ENCODE measurements at places on chromosomes 3 and 15. TPM values are rescaled to one million over a fixed set of nuclear protein-coding genes. Genes with fewer than 3 reads are reported as not detected.

The FOXB1 gene
- total RNA-seq, result not detected

The IL1RAP gene
- total RNA-seq, result 21.0 TPM

The CHD2 gene
- 159 TPM for total RNA-seq

The MB21D2 gene
- total RNA-seq, result 13.4 TPM

The EHHADH gene
- 7.6 TPM for total RNA-seq

The POTEB2 gene
- not detected for total RNA-seq

The NEK10 gene
- total RNA-seq, result 3.3 TPM

The CATSPER2 gene
- total RNA-seq, result 7.7 TPM

The BCL6 gene
- total RNA-seq, result 21.3 TPM

The RPL35A gene
- 1,216 TPM for total RNA-seq

The ZBBX gene
- total RNA-seq, result 3.4 TPM

- no peak overlapping the region for H3K27ac ChIP-seq
- no peak for DNase-seq
- H3K4me3 ChIP-seq, result no peak overlapping the region
- H3K36me3 ChIP-seq, result no peaks in the 10 kb centered on the region
- H3K27me3 ChIP-seq, result peaks cover 13% of the 10 kb centered on the region
- H3K4me1 ChIP-seq, result peaks cover 18% of the 10 kb centered on the region
Observed at GRCh38 chr15:35843498-35843897, 297.5 kb upstream of the DPH6 start.

- H3K27ac ChIP-seq, result peak overlapping the region; percentile 43
- peaks cover 43% of the 10 kb centered on the region for H3K4me1 ChIP-seq
- H3K27me3 ChIP-seq, result no peaks in the 10 kb centered on the region
- no peak for DNase-seq
- H3K4me3 ChIP-seq, result no peak overlapping the region
Observed at GRCh38 chr3:99954914-99955644, 137.4 kb downstream of the CMSS1 start.

GRCh38 chr15:74488776-74489175, 27.8 kb upstream of the UBL7 start:
- no peaks in the 10 kb centered on the region for H3K27me3 ChIP-seq
- H3K27ac ChIP-seq, result no peak overlapping the region
- peaks cover 2% of the 10 kb centered on the region for H3K4me1 ChIP-seq
- H3K36me3 ChIP-seq, result peaks cover 3% of the 10 kb centered on the region
- DNase-seq, result no peak

GRCh38 chr3:177026505-177027277, 170.6 kb downstream of the TBL1XR1 start:
- peaks cover 8% of the 10 kb centered on the region for H3K4me1 ChIP-seq
- H3K27ac ChIP-seq, result peak overlapping the region; percentile 79
- no peak overlapping the region for H3K4me3 ChIP-seq

DNA sequence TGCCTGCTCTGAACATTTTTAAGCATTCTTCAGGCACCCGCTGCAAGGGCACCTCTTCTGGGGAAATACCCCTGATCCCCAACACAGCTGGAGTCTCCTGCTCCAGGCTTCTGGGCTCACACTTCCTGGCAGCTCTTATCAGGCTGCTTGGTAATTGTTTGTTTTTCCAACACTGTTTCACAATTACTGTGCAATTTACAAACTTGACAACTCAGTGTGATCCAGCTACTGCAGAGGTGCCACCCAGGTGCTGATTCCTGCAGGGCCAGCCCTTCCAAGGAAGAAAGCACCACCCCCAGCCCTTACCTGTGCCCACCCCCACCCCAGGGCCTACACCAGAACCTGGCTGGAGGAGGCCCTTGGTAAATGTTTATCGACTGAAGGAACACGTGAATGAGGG, 66.5 kb downstream of the MAGEF1 start:
- H3K27ac ChIP-seq, result peak overlapping the region; percentile 65
- no peak for DNase-seq
- H3K27me3 ChIP-seq, result peaks cover 37% of the 10 kb centered on the region
- no peak overlapping the region for H3K4me3 ChIP-seq
- no peaks in the 10 kb centered on the region for H3K36me3 ChIP-seq
- peaks cover 32% of the 10 kb centered on the region for H3K4me1 ChIP-seq

DNA sequence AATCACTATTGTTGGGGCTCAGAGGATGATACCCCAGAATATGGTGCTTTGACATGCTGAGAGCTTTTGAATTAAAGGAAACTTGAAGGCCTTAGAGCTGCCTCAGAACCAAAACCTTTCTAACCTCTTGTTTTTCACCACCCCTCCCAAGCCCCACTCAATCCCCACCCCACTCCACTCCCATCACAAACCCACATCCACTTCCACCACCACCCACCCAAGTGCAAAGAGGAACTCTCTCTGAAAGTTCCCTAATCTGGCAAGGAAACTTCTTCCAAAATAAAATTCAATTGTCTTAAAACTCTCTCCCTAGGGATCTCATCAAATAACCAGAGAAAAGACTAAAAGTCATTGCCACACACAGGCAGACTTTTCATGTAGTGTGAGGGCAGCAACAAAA, 301.2 kb upstream of the ARHGEF26 start:
- H3K27ac ChIP-seq, result no peak overlapping the region
- no peaks in the 10 kb centered on the region for H3K27me3 ChIP-seq
- H3K4me1 ChIP-seq, result no peaks in the 10 kb centered on the region

GRCh38 chr3:10224794-10225665, 23.2 kb upstream of the TATDN2 start:
- H3K4me3 ChIP-seq, result no peak overlapping the region
- H3K36me3 ChIP-seq, result no peaks in the 10 kb centered on the region
- H3K27ac ChIP-seq, result peak overlapping the region; percentile 23

DNA sequence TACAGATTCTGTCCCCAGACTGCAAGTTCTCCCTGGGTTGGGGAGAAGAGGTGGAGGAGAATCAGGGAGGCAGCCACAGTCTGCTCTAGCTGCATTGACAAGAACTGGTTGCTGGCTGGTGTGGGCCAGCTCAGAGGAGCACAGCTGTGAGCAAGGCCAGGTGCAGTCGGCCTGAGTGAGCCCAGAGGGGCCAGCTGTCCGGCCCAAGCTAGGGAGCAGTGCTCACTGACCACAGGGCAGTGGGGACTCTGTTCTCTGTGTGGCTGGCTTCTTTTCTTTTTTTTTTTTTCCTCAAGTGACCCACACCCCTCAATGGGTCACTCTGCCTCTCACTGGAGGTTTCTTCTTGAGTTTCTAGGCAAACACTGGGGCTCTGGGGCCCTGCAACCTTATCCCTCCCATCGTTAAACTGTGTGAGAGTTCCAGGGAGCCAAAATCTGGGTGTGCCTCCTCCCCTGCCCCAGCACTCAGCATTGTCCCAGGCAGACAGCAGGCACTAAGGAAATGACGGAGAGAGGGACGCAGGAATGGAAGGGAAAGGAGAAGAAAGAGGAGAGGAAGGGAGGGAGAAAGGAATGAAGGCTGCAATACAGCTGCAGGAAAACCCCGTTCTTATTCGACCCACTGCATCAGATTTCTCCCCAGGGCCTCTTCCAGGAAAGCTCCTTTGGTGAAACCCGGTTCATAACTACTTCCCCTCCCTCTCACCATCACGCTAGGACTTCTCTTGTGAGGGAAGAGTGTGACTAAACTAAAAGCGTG, 37.7 kb upstream of the HES1 start:
- H3K27ac ChIP-seq, result peak overlapping the region; percentile 88
- DNase-seq, result no peak
- H3K4me3 ChIP-seq, result no peak overlapping the region
- H3K36me3 ChIP-seq, result no peaks in the 10 kb centered on the region

DNA sequence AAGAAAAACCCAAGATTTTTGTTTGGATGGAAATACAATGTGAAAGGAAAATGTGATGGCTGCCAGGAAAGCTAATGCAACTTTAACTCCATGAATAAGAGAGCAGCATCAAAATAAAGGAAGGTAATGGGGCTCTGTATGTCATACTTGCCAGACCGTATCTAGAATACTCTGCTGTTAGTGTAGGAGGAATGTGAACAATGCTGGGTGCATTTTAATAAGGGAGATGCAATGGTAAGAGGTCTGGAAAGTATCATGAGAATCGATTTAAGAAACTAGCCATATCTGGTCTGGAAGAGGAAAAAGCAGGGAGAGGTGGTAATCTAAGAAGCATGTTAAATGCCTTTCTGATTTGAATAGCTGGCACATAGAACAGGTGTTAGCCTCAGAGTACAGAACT, 239.6 kb downstream of the GBE1 start:
- no peak overlapping the region for H3K27ac ChIP-seq
- no peak for DNase-seq
- H3K4me3 ChIP-seq, result no peak overlapping the region
- no peaks in the 10 kb centered on the region for H3K27me3 ChIP-seq
- H3K4me1 ChIP-seq, result no peaks in the 10 kb centered on the region

GRCh38 chr15:31252171-31252785, 74.4 kb upstream of the KLF13 start:
- no peaks in the 10 kb centered on the region for H3K4me1 ChIP-seq
- no peak overlapping the region for H3K27ac ChIP-seq
- H3K36me3 ChIP-seq, result no peaks in the 10 kb centered on the region
- H3K4me3 ChIP-seq, result no peak overlapping the region

DNA sequence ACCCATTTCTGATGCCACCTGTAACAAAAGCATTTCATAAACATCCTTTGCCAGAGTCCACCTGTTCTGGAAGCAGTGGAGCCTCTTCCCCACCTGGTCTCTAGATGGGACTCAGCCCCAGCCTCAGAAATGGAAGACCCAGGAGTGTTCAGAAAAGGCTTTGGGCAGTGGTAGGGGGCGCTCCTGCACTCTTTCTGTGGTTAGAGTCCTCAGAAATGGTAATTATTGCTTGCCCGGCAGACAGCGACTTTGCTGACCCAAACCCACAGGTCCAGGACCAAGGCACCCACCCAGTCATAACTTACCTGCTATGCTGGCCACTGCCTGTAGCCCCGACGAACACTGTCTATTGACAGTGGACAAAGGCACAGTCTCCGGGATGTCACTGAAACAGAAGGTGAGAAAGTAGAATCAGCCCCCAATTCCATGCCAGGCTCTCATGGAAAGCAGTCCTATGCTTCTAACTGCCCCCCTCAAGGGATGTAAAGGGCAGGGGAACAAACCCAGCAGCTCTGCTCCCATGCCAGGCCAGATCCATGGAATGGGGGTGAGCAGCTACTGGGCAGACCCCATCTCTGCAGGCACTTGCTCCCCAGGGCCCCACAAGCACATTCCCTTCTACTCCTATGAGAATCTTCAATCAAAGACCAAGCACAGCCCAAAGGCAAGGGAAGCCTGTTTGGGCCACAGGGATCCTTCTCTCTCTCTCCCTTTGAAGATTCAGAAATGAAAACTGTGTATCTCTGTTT, 5.1 kb downstream of the ACAA1 start:
- no peaks in the 10 kb centered on the region for H3K27me3 ChIP-seq
- peak overlapping the region; percentile 37 for H3K27ac ChIP-seq
- H3K4me3 ChIP-seq, result no peak overlapping the region
- H3K4me1 ChIP-seq, result peaks cover 40% of the 10 kb centered on the region
- DNase-seq, result no peak
- peaks cover 16% of the 10 kb centered on the region for H3K36me3 ChIP-seq

DNA sequence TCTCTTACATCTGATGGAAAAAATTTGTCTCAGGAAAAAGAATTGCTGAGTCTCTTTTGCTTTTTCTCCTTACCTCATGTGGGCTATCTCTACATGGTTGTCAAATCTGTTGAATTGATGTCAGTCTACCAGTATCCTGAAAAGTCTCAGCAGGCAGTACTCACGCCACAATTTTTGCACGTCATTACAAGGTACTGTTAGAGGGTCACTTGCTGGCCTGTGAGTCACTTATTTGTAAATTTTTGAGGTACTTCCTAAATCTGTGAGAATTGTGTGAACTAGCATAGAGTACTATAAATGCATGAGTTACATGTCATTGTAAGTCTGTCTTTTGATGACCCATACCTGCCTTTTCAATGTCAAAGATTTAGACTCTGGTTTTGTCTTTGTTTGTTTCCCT, 15.9 kb downstream of the HPS3 start:
- no peak overlapping the region for H3K4me3 ChIP-seq
- no peak overlapping the region for H3K27ac ChIP-seq
- H3K36me3 ChIP-seq, result peaks cover 15% of the 10 kb centered on the region
- H3K4me1 ChIP-seq, result peaks cover 4% of the 10 kb centered on the region
- H3K27me3 ChIP-seq, result no peaks in the 10 kb centered on the region

- H3K36me3 ChIP-seq, result no peaks in the 10 kb centered on the region
- no peaks in the 10 kb centered on the region for H3K4me1 ChIP-seq
- H3K4me3 ChIP-seq, result no peak overlapping the region
Observed at GRCh38 chr15:51191766-51192165, 97.1 kb upstream of the TNFAIP8L3 start.

DNA sequence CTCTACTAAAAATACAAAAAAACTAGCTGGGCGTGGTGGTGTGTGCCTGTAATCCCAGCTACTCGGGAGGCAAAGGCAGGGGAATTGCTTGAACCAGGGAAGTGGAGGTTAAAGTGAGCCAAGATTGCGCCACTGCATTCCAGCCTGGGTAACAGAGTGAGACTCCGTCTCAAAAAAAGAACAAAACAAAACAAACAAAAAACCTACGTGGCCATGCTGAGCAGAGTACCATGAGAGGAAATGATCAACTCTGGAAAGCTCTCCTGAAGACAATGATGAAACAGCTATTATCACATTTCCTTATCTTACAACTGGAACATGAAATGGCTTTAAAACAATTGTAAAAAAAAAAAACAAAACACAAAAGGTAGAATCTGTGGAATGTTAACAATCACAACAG, 75.2 kb downstream of the CHSY1 start:
- H3K27ac ChIP-seq, result peak overlapping the region; percentile 24
- peaks cover 2% of the 10 kb centered on the region for H3K4me1 ChIP-seq

GRCh38 chr15:27127815-27128570, 157.0 kb downstream of the GABRG3 start:
- H3K4me3 ChIP-seq, result no peak overlapping the region
- H3K27ac ChIP-seq, result no peak overlapping the region
- DNase-seq, result no peak
- H3K36me3 ChIP-seq, result no peaks in the 10 kb centered on the region
- no peaks in the 10 kb centered on the region for H3K4me1 ChIP-seq

DNA sequence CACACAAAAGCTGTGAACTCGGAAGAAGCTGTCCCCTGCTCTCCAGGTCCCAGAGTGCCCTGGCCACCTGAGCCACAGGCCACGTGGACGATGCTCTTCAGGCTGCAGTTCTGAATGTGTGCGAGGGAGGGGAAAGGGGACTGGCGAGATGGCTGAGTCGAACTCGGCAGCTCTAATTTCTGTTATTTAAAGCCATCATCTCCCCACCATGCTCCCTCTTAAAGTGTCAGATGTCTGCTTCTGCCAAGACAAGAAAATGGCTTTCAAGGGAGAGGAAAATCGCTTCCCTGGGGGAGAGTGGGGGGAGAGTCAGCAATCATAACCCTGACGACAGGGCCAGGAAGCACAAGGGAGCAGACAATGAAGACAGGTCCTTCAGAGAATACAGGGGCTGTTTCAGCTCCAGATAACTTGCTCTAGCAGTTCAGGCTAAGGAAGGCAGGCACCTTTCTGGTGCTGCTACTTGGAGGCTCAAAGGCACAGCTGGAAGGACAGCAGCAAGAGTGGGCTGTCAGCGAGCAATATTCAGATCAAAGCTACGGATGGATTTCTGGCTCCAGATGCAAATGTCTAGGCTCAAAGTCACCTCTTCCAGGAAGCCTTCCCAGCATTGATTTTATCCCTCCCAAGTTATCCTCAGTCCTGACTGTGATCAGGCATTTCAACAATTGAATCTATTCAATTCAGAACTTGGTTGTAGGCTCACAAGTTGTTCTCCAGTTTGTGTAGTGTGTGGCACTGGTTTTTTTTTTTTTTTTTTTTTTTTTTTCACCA, 15.5 kb upstream of the CCDC33 start:
- no peak for DNase-seq
- peaks cover 19% of the 10 kb centered on the region for H3K4me1 ChIP-seq
- no peak overlapping the region for H3K4me3 ChIP-seq
- peaks cover 49% of the 10 kb centered on the region for H3K27me3 ChIP-seq
